ENCODE measurements at places on chromosomes 1 and 21. TPM values are rescaled to one million over a fixed set of nuclear protein-coding genes. Genes with fewer than 3 reads are reported as not detected.

Gene ANKRD45
- not detected for total RNA-seq

Gene ATP1A4
- total RNA-seq: not detected

DNA sequence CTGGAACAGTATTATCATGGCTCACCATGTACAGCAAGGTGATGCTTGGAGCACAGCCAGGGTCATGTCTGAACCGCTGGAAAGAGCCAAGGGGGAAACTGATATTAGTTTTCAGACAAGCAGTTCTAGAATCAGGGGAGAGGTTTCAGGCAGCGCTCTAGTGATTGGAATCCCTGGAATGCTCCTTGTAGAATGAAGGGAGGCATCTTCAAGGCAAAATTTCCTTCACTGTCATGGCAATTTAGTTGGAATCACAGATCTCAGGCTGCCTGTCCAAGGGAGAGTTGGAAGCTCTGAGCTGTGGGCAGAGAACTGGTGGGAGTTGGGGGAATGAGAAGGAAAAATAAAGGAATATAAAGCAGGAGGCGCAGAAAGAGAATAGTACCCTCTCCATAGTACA is 737.1 kb downstream of the PTPRU start:
- no peak for DNase-seq

DNA sequence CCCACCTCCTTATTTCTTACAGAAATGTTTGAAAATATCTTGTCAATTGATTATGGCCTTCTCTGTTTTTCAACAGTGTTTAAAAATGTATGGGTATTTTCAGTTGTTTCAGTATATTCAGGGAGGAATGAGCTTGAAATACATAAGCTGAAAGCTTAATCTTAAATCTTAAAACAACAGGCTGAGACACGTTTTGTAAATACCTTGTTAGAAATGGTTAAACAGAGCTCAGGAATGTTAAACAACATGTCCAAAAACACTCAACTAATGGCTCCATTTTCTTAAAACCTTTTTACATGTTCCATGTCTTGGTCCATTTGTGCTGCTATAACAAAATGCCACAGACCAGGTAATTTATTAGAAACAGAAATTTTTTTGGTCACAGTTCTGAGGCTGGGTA is 953.8 kb upstream of the ADGRL2 start:
- no peak for DNase-seq

GRCh38 chr1:8263791-8264190 is 54.1 kb upstream of the SLC45A1 start:
- DNase-seq: no peak

- no peak for DNase-seq
Measured at GRCh38 chr21:28464988-28465387, 527.7 kb downstream of the LTN1 start.

DNA sequence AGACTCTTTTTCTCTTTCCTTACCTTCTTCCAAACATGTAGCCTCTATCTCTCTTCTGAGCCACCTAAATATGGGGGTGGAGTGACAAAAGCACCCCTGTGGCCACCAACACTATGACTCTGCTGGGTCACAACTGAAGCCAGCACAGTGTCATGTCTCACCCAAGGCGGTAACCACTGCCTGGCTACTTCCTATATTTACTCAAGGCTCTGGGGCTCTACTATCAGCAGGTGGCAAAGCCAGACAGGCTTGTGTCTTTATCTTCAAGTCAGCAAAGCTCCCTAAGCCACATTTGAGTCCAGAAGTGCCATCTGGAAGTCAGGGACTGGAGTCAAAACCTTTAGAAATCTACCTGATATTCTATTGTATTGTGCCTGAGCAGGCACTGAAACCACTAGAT is 1515.2 kb downstream of the PLA2G4A start:
- DNase-seq: no peak

DNA sequence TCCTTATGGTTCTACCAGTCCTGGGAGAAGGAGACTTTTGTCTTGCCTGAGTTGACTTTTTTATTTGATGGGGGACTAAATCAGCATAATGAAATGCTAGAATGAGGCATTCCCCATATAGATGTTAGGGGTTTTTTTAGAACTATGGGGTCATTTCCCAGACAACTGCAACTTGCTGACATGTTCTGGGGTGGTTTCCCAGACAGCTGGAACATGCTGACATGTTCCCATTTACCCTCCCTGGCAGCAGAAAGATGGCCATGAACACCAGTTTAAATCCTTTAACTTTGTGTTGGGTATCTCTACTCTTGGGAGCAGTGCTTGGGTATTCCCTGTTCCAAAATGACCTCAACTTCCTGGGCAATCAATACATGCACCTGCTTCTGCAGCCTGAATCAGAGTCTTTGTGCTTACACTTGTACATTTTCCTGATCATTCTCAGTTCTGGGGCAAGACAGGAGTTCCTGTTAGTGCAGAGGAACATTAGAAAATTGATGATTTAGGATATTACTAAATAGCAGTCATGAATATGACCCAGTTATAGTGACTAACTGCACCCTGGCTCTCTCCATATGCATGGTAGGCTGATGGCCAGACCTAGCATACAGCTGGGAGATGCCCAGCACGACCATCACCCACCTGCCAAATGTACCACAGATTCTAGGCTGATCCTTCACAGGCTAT is 75.4 kb upstream of the CD5L start:
- no peak for DNase-seq

- no peak for DNase-seq
Measured at GRCh38 chr1:159009287-159009686, 420 bp upstream of the IFI16 start.

DNA sequence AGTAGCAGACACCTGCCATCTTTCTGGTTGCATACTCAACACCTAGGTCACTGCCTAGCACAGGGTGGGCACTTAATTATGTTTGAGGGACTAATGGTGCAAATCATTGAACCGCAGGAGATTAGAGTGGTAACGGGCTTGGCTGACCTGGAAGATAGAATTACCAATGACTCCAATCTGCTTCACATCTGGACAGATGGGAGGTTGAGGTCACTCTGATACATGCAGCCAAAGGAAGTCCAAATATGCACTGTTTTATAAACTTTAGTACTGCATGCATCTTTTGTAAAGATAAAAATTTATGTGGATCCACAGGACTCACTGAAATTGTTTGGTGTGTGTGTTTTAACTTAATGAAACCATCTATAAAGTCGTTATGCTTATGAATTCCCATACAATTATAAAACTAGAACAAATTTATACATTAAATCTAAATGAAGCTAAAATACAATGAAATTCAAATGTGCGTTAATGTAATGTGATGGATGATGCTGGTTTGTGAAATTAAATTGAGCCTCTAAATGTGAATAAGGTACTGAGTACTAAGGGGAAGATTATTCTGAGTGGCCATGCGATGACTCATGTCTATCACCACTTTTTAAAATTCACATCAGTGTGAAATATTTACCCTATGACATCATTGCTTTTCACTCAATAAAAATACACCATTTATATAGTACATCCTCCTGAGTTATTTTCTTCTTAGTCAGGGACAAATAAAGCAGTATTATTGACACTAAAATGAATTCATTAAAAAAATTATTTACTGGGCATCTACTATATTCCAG is 224.7 kb upstream of the FAM78B start:
- no peak for DNase-seq

GRCh38 chr1:201666102-201666501 is 127.2 kb downstream of the NAV1 start:
- DNase-seq: no peak
